Iris pigment epithelial cell (primary cell): ENCODE measurements at places on chromosomes 1 and 21.

- DNase-seq = peak; percentile 21
These were observed 448.6 kb downstream of the SETD4 start for GRCh38 chr21:35611708-35612132.

DNA sequence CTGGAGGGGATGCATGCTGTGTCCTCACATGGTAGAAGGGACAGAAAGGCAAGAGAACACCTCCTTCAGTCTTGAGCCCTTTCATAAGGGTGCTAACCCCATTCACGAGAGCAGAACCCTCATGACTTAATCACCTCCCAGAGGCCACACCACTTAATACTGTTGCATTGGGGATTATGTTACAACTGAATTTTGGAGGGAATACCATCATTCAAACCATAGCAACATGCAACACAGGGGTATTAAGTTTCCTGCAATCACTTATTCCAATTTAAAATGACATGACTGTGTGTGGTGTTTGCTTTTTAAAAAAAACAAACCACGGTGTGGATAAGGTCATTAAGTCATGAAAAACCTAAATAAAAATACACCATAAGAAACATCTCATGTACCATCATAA lies 3.1 kb upstream of the LIN9 start:
- no peak for DNase-seq

- DNase-seq = peak; percentile 10
These were observed 132.2 kb downstream of the GLUL start for GRCh38 chr1:182259229-182259872.

- no peak for DNase-seq
These were observed 12.7 kb upstream of the VCAM1 start for GRCh38 chr1:100706856-100707255.

DNA sequence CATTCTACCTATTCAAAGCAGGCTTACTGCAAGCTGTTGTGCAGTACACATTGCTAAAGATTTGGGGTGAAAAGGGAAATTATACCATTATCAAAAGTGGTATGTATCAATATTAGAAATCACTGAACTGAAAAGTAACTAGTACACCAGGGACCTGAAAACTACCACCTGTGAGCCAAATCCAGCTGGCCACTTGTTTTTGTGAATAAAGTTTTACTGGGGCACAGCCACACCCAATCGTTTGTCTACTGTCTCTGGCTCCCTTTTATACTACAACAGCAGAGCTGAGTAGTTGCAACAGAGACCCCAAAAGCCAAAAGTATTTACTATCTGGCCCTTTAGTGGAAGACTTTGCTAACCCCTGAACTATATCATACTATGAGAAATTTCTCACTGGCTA lies 13.8 kb upstream of the CR1L start:
- DNase-seq = no peak

- peak; percentile 63 for DNase-seq
These were observed 9.5 kb upstream of the B3GALNT2 start for GRCh38 chr1:235513495-235514366.

DNA sequence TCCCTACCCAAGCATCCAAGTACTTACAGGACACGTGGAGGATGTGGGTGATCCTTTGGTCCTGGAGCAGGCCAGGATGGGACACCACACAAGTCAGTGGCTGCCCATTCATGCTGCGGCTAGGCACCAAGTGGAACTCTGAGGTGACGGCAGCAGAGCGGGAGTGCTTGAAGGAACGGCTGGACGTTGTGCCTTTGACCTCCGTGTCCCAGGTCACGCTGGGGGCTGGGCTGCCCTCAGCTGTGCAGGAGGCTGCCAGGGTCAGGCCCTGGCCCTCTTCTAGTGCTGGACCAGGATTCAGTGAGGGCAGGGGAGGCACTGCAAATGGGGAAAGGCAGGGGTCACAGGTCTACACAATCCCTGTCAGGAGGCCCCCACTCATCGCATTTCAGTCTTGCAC lies 7.7 kb upstream of the ARHGAP30 start:
- no peak for DNase-seq

DNA sequence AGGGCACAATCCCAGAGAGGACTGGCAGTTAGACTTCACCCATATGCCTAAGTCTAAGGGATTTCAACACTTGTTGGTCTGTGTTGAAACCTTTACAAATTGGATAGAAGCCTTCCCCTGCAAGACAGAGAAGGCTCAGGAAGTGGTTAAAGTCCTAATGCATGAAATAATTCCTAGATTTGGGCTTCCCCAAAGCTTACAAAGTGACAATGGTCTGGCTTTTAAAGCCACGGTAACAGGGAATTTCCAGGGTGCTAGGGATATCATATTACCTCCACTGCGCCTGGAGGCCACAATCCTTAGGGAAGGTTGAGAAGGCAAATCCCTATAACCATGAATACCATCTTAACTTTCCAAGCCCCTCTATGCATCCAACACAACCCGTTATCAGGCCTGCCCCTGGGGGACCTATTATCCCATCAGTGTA lies 3.3 kb upstream of the FMO4 start:
- DNase-seq = no peak

DNA sequence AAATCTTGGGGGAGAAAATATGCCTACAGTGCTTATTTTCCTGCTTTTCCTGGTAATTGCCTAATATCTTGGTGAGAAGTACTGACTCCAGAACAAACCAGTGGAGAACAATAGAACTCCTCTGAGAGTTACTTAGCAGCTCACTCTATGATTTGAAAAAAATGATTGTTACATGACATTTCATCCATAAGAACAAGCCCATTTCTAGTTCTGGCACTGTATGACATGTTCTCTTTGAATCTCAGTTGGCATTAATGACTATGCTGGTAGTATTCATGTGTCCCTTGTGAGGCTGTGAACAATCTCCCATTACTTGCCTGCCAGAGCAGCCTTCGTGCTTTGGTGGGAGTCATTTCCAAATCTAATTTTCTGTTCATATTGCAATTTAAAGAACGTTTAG lies 58.0 kb downstream of the CLIC4 start:
- no peak for DNase-seq

DNA sequence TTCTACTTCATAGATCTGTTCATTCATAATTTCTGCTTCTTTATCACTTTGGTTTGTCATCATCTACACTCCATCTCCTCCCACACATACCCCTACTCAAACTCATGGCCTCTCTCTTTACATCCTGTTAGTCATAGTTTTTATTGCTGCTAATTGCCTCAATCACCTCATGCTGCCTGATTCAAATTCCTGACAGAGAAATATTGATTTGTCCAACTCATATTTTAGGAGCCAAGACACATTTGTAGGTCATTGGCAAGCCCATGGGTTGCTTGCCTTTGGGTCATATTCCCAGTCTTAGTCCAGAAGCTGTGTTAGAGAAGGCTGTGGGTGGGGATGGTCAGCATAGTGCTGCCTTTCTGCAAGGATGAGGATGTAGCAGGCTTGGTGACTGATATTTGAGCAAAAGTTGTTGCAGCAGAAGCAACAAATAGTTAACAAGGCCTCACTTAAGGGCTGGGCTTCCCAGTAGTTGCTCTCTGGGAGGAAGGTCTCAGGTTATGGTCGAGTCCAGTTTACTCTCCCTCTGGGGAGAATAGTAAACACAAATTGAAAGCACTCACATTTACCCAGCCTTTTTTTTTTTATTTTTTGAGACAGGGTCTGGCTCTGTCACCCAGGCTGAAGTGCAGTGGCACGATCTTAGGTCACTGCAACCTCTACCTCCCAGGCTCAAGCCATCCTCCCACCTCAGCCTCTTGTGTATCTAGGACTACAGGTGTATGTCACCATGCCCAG lies 22.4 kb upstream of the EPS15 start:
- no peak for DNase-seq

GRCh38 chr1:178784131-178784536 lies 59.1 kb downstream of the RALGPS2 start:
- DNase-seq = no peak

DNA sequence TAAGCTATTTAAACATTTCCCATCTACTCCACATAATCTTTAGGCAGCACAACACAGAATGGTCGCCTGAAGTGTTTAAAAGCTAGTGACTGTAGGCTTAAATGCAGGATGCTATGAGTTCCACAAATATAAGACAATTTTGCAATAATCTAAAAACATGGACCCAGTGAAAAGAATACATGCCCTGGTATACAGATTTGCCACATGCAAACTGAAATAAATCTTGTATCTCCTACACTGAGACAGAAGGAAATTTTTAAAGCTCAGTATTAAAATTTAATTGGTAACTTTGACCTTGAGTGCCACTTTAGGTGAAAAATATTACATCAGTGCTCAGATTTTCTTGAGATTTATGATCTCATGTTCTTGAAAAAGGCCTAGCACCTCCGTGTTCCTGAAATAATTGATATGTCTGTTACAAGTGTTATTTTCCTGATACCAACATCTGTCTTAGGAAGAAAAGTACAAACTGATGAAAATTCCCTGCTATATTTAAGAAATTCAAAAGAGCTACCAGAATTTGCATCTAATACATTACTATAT lies 285.5 kb downstream of the VAV3 start:
- no peak for DNase-seq

- DNase-seq = no peak
These were observed 37.8 kb downstream of the LRRC53 start for GRCh38 chr1:74474585-74474984.

DNA sequence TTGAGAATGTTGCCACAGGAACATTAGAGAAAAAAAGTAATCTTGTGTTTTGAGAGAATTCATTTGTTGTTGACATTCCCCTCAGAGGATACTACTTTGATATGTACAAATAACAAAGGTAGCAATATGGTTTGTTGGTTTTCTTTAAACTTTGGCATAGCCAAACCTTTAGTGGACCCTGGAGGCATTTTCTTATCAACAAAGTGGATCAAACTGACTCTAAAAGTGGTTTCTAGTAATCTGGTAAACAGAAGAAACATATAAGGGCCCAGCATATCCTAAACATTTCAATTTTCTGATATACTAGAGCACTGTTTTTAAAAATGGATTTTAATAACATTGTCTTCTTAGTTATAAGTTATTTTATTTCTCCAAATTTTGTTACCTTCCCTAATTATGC lies 29.8 kb downstream of the POU2F1 start:
- no peak for DNase-seq

DNA sequence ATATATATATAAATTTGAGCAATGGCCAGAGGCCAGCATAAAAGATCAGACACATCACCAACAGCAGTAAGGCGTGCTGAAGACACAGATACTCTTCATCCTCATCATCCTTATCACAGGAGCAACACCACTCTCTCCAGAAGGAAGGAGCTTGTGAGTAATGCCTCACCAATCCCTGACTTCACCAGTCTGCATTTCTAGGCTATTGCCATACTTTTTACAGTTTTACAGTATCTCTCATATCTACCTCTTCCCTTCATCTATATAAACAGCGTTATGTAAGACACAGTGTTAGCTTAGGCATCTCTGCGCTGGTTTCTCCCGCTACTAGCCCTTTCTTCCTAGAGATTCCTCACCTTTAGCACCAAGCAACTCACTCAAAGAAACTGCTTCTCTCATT lies 2.4 kb upstream of the ABL2 start:
- DNase-seq = peak; percentile 61

DNA sequence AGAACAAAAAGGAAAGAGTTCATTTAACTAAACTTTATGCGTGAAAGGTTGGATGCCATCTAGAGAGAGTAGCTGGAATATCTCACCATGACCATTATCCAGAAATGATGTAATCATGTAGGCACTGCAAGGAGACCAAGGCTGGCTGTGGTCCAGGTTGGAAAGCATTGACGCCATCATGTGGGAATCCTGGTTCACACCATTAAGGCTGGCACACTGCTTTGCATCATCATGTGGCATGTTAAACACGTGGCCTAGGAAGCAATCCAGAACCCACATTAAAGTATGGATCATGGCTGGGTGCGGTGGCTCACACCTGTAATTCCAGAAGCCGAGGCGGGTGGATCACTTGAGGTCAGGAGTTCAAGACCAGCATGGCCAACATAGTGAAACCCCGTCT lies 4.3 kb downstream of the ADAMTS1 start:
- DNase-seq = peak; percentile 36

GRCh38 chr1:241828463-241829021 lies 19.5 kb upstream of the EXO1 start:
- DNase-seq = peak; percentile 43

DNA sequence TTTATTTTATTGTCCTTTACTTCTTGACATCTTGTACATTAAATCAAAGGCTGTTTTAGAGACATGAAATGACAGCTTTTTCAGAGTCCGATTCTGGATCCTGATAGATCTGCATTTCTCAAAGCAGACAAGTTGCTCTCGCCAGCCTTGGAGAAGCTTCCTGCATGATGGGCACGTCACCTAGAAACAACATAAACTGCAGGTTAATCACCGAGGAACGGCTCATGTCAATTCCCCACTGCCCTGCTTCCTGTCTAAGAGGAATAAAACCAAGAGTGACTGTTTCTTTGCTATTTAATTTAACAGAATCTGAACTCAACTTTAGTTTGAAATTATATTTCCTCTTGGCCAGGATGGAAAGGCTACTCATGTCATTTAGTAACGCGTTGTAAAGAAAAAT lies 77.0 kb downstream of the RWDD3 start:
- no peak for DNase-seq

DNA sequence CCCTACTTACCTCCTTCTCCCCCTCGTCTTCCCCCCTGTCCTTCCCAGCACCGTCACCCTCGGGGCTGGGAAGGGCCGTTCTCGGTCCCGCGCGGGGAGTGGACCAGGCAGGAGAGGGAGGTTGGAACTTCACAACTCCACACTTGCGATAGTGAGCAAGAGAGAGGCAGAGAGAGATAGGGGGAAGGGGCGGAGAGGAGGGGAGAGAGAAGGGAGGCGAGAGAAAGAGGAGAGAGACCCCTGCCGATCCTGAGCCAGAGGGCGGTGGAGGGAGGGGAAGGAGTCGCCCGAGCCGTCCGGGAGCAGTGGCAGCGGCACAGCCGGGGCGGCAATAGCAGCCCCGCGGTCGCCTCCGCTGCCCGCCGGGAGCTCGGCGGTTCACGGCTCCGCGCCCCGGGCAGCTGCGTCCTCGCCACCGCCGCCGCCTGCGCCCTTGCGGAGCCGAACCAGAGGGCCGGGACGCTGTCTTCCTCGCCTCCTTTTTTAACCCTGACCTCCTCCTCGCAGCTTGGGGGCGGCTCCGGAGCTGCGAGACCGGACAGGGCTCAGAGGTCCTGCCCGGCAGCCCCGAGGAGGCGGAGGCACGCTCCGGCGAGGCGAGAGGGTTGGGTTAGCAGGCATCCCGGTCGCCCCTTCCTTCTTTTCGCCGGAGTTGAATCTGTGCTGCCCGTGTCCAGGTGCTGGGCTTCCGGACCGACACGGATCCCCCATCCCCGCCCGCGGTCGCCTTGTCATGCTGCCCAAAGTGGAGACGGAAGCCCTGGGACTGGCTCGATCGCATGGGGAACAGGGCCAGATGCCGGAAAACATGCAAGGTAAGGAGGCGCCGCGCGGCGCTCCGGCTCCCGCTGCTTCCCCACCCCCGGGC lies 11.7 kb downstream of the NR5A2 start:
- DNase-seq = peak; percentile 52

- peak; percentile 95 for DNase-seq
These were observed 35.5 kb downstream of the AHDC1 start for GRCh38 chr1:27568300-27569087.
